ENCODE measurements at places on chromosomes 6 and 20.

DNA sequence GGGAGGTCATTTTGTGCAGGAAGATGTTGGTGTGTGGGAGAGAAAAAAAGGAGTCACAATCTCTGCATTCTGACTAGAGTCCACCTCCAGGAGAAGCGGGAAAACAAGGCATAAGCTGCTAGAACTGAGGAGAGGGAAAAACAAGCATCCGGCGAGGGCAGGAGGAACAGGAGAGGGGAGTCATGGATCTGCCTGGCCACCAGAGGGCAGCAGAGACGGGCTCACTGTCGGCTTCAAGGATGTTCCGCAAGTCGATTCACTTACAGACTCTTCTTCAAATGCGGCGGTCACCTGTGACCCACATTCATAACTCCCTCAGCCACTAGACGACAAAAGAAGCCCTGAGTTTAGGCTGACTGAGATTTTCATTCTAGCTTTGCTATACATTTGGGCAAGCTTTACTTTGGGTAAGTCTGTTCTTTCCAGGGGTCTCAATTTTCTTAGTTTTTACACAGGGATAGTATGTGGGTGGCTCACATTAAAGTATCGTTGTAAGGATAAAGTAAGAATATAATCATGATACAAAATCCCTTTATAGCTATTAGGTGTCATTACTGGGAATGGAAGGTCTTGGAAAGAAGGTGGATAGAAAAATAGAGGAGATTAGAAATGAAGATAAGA lies 6.6 kb upstream of the BTNL2 start:
- DNase-seq: peak; percentile 52

- no peak for DNase-seq
Measured at GRCh38 chr20:57683881-57684807, 25.7 kb downstream of the PMEPA1 start.

GRCh38 chr6:27693766-27694546 lies 218.2 kb downstream of the OR2B2 start:
- DNase-seq: peak; percentile 46

- no peak for DNase-seq
Measured at GRCh38 chr6:111615916-111616612, 10.4 kb upstream of the TRAF3IP2 start.

DNA sequence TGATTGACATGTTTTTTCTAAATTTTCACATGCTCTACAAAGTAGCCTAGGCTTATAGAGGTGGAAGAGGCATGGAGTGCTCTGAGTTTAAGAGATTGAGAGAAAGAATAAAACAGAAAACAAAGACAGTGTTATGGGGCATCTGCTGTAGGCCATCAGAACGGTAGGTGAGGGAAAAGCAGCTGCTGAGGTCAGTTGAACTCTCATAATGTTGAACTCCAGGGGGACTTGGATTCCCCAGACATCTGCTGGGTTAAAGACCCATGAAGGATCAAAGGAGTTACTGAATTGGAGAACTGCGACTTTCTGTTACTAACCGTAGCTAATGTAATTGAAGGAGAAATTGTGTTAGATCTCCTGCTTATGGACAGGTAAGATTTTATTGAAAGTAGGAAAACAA lies 333.9 kb downstream of the TFAP2B start:
- no peak for DNase-seq

- DNase-seq: no peak
Measured at GRCh38 chr6:47729019-47729418, 30.6 kb downstream of the ADGRF4 start.

DNA sequence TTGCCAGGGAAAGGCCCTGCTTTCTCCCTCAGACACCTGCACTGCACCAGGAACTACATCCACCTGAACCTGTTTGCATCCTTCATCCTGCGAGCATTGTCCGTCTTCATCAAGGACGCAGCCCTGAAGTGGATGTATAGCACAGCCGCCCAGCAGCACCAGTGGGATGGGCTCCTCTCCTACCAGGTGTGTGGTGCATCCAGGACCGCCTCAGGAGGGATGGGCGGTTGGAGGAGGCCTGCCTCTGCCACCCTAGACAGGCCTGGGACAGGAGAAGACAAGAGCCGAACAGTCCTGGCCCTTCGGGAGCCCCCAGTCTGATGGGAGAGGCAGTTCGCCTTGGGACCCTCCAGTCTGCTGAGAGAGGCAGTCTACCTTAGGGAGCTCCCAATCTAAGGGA lies 24.2 kb downstream of the GLP1R start:
- no peak for DNase-seq

DNA sequence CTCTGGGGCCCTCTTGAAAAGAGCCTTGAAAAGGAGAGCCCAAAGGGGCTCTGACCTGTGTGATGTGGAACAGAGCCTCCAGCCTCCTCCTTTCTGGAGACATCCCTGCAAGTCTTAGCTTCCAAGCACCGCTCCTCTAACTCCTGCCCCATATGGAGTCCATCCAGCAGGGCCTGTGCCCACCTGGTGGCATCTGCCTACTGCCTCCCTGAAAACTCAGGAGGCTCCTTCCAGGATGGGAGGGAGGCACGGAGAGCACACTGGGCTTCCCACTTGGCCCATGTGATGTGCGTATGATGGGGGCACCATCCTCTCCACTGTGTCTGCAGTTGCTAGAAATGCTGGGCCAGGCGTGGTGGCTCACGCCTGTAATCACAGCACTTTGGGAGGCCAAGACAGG lies 98.1 kb downstream of the SYNDIG1 start:
- no peak for DNase-seq

DNA sequence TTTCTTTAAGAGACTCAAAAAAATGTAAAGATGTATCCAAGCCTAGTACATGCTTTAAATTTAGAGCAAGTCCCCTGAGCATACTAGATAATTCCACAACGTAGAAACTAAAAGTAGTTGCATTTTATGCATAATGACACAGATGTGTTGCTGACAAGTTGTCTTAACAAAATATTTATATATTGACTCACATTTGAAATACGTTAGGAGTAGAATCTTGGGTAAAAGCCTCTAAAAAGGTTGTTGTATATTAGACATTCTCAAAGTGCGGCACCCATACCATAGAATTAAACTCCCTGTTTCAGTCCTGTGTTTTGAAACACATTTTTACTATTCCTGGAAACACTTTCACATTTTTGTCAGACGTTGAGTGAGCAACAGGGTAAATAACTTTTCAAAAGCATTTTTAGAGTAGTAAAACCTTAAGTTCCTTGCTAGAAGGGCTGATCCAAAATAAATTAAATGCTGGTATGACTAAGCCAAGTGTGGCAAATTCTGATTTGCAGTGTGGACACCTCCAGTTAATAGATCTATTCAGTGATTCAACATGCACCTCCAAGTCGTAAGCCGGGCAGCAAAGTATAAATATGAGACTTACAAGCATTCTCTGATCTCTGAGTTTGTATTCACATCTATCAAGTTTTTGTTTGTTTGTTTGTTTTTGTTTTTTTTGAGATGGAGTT lies 97.5 kb downstream of the GMDS start:
- DNase-seq: no peak

DNA sequence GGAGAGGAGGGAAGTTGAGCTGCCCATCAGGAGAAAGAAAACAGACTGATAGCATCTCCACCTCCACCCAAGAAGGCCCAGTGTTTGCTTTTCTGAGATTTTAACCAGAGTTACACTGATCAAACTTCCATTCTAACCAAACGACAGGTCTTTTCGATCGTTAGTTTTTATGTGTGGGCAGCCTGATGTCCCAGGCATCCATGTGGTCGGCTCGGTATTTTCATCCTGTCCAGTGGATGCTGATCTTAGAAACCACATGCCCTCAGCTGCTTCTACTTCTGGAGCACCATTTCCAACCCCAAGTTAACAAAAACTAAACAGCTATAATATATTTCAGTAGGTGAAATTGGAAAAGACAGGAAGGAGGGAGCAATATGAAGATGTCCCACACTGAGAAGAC lies 536.8 kb upstream of the JAG1 start:
- DNase-seq: no peak

DNA sequence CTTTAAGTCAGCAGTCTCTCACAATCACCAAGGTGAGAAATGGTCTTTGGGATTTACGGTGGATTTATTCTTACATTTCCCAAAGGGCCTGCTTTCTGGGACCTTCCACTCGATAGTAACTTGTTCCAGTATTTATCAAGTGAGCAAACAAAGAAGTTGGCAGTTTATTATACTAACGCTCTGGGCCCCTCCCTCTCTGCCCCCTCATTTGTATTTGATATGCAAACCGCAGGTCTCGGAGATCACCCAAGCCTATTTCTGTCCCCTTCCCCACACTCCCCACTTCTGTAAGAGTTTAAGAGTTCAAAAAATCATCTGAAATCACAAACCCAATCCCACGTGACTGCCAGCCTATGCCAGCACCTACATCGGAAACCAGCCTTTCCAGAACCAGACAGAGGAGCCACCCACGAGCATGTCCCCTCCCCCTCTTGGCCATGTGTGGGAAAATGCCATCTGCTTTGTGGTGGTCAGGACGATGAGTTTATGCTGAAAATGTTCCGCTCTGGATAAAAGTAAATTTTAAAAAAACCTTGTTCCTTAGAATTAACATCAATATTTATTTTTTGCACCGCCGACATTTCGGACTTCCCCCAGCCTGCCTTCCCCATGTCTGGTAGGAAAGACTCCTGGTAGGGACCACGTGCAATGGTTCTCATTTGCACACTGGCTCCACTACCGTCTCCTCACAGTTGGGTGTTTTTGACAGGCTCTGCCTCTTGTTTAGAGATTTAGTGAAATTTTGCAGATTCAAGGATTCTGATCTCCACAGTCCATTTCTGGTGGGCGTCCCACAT lies 281.0 kb downstream of the TFAP2C start:
- no peak for DNase-seq

- DNase-seq: no peak
Measured at GRCh38 chr6:43299338-43300293, 1.6 kb downstream of the SLC22A7 start.

- DNase-seq: no peak
Measured at GRCh38 chr6:80003826-80004172, 650 bp upstream of the TTK start.

DNA sequence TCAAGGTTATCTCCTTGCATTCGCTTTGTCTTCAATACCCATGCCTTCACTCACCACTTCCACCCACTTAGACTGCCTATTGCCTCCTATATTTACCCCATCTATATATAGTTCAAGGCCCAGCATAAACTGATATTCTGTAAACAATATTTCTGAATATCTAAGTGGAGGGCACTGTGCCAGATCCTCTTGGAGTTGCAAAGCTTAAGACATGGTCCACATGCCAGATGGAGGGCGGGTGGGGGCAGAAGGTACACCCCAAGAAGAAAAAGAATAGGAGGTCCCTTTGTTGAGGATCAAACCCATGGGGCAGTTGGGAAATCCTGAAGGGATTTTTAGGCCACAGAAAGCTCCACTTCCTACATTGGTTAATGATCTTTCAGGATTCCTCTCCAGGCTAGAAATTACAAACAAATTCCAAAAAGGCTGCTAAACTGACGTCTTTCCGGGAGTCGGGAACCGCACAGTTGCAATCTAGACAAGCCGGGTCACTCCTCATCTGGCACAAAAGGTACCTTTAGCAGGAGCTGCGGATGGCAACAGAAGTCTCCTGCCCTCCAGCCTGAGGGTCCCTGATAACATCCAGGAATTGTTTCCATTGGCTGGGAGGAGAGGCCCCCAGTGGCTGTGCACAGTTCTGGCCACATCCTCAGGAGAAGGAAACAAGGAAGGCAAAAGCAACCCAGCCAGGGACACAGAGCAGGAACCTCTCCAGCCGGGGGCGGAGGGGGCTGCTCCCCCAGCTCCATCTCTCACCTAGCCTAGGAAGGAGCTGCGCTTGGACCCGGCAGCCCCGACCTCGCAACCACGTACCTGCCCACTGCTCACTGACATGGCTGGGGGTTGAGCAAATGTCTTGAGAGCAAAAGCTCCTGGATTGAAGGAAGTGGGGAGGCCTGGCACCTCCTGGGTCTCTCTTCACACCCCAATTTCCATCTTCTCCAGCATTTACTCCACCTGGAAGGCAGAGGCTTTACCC lies 5.9 kb upstream of the LPIN3 start:
- no peak for DNase-seq

DNA sequence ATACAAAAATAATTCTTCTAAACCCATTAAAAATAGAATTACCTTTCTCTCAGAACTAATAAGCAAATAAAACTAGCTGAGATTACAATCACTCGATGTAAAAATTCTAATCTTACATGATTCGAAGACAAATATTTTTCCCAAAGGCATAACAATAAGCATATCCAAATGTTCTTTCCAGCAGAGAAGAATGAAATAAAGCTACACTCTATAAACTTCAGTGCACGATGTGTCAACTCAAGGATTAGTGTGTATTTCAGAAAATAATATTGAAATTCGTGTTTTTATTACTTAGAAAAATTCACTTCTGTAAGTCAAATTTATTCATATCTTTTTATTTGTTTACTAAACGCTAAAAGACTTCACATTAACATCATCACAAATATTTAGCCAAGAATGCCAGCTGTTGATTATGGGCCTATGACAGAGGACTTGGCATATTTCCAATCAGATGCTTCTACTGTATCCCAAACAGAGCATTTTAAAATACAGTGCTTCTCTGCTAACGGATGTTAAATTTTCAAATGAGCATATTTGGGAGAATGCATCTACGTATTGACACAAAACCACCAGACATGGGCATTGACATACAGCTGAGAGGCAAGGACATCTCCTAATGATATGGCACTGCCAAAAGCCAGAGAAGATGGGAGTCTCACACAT lies 54.7 kb upstream of the PDE7B start:
- DNase-seq: no peak

DNA sequence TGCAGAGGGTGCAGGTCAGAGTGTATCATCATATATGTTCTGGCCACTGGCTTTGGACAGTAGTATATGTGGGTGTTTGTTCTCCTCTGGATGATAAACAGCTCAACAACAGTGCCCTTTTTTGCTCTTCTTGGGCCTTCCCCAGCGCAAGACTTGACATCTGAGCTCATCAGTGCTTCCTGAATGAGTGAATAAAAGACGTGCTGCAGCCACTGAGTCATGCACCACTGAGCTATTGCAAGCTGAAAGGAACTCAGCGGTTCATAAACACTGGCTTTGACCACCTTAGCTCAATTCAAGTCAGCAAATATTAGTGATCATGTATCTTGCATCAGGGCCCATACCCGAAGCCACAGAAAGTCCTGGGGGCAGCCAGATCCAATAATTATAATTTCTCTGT lies 105.3 kb upstream of the KCNG1 start:
- DNase-seq: no peak

GRCh38 chr6:132333639-132334520 lies 67.4 kb downstream of the MOXD1 start:
- DNase-seq: no peak

DNA sequence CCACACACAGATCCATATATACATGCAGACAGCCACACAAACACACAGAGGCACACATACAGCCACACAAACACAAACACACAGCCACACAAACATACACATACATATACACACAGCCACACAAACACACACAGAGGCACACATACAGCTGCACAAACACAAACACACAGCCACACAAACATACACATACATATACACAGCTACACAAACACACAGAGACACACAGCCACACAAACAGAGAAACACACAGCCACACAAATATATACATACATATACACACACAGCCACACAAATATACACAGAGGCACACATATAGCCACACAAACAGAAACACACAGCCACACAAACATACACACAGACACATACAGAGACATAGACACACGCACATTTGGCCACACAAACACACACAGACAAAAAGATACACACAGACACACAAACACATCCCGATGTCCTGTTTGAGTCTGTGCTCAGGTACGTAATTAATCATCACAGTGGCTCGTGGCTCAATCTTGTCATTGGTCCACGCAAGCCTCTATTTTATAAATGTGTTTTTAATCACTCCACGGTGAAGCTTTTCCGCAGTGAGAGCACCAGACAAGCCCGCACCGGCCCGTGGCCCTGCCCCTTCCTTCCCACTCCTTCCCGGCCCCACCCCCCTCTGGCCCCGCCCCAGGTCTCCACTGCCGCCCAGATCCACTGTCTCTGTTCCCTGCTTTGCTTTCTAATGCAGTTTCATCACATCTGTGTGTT lies 135.3 kb downstream of the CDH4 start:
- DNase-seq: no peak

Measured in KG1 (cell line).